ENCODE measurements at places on chromosomes 6 and 20.

DNA sequence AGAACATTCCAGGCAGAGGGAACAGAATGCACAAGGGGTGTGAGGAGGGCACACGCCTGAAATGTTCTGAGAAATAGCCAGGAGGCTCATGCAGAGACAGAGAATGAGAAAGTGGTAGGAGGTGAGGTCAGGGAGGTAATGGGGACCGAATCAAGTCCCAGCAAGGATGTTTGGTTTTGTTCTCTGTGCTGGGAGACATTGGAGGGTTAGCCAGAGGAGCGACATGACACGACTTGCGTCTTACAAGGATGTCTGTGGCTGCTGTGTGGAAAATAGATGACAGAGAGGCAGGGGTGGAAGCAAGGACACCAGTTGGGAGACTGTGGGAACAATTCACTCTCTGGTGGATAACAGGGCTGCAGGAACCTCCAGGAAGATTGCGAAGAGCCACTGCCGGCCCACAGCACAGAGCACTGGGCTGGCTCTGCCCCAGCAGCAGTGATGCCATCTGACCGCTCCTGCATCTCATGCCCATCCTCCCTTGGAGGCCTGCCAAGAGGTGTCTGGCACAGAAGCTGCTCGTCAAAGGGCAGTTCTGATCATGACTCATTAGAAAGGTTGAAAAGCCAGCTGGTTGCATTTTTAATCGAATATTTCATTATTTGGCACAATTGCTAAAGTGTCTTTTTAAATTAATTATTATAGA lies 57.7 kb upstream of the CD83 start:
- DNase-seq, result no peak

DNA sequence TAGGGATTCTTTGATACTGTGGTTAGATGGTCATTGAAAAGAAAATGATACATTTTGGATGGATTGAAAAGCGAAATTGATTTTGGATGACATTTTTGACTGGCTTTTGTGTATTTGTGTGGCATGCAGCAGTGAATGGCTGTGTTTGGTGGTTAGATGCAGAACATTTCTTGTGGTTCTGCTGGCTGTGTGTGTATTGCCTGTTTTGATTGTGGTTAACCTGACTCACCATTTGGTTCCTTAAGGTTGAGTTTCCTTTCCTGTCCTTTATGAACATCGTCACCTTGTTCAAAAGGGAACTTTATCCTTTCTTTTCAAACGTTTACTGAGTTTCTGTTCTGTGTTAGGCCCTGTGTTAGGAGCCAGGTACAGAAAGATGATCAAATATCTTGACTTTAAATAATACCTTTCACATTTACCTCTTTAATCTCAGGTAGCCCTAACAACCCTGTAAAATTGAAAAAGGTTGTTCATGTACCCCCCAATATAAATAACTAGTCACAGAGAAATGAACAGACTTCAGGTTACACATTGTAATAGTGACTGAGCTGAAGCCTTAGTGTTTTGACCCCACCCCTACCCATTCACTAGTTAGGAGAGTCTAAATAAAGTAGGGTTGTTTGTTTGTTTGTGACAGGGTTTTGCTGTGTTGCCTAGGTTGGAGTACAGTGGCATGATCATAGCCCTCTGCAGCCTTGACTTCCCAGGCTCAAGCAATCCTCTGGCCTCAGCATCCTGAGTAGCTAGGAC lies 23.8 kb downstream of the ANKS1A start:
- peak; percentile 80 for DNase-seq

- DNase-seq, result no peak
Observed at GRCh38 chr6:6908121-6908520, 199.6 kb upstream of the RREB1 start.

- DNase-seq, result no peak
Observed at GRCh38 chr20:33079259-33079658, at the start of gene BPIFB4. Gene BPIFB4, plus strand, starts transcription at chr20:33079643. Its CDS starts 1,884 bp downstream, at chr20:33081527.

DNA sequence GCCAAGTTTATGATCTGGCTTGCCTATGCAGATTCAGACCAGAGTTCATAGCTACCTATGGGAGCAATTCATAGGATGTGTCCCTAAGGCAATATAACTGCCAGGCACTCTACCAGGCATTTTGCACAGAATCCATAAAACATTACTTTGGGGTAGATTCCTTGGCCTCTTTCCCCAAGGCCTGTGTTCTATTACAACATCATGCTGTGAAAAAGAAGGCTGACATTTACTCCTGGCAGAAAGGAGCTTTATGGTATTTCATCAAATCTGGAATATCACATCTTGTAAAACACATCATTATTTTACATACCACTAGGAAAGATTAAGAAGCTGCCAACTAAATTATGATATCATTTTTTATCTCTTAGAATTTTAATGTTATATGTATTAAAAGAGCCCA lies 287.0 kb upstream of the MARCKS start:
- no peak for DNase-seq

DNA sequence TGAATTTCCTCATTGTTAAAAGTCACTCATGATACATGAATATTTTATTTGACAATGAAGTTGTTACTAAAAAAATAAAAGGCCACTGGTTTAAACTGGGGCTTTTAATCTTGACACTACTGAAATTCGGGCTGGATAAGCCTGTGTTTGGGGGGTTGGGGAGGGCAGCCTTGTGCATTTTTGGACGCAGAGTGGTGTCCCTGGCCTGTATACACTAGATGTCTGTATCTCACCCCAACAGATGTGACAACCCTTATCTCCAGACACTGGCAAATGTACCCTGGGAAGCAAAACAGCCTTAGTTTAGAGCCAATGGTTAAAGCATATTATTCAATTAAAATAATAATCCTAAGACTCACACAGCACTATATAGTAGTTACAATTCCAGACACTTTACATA lies 24.8 kb downstream of the MAN1A1 start:
- DNase-seq, result no peak

DNA sequence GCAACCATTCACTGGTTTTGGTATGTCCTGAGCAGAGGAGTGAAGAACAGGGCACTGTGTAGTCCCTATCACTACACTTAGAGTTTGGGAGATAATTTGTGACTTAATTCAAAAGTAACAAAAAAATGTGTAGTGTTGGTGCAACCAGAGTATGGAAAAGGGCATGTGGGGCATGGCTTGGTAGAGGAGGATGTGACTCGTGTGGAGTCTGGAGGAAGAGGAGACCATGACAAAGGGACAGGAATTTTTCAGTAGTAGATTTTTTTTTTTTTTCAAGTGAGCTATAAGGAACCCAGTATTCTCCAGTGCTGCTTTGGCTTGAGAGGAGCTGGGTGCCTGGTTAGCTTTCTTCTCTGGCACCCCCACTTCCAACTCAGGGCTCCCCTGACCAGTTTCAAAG lies 5.1 kb downstream of the MTRES1 start:
- DNase-seq, result peak; percentile 11

DNA sequence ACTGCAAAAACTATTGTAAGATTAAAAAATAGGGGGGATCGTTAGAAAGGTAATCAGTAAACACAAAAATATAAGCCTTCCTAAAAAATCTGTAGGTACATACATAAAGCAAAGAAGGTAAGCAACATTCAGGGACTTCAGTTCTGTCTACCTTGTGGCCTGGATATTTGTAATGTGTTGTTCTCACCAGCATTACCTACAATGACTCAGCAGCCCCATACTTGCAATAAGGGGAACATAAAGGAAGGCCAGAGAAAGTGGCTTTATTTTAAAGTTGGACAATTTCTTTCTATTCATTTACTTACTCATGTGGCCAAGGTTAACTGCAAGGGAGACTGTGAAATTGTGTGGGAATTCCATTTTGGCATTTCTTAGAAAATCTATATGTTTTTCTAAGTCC lies 277.2 kb upstream of the PREP start:
- no peak for DNase-seq

- peak; percentile 85 for DNase-seq
Observed at GRCh38 chr6:14037402-14038277, 79.9 kb upstream of the CD83 start.

DNA sequence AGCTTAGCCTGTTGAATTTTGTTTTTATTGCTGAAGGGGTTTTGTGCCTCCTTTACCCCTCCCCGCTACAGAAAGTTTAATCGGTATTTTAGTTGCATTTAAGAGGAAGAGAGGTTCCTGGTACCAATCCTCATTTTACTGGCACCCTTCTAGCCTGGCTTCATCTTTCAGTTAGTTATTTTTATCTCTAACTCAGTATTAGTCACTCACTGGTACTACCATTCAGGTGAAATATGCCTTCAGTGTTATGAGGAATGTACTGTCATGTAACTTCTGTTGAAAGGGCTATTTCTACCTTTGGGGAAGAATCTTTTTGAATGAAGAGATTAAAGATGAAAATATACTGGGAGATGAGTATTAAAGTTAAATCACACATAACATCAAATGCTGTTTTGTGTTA lies 211.8 kb downstream of the CDKAL1 start:
- DNase-seq, result no peak

DNA sequence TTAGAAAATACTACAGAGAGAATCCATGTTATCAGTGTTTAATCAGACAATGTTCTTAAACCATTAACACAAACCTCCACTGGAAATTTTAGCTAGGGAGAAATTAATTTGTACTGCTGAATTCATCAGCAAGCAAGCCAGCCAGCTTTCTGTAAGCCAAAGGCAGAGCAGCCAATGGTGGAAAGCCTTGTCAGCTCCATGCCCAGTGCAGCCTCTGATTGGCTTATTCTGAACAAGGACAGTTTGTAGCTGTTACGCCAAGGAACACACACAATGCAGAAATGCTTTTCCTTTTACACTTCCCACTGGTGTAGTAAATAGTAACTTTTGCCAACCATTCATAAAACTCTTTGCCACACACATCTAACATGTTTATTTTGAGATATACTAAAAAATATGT lies 265.0 kb downstream of the TENT5A start:
- DNase-seq, result peak; percentile 70

- DNase-seq, result no peak
Observed at GRCh38 chr6:109713097-109713496, 22.0 kb downstream of the FIG4 start.

- peak; percentile 60 for DNase-seq
Observed at GRCh38 chr6:27986928-27987725, 30.1 kb downstream of the OR2B6 start.

GRCh38 chr6:47669684-47670513 lies 28.5 kb upstream of the ADGRF4 start:
- peak; percentile 5 for DNase-seq

GRCh38 chr6:168027521-168027920 lies 30.1 kb downstream of the KIF25 start:
- no peak for DNase-seq

DNA sequence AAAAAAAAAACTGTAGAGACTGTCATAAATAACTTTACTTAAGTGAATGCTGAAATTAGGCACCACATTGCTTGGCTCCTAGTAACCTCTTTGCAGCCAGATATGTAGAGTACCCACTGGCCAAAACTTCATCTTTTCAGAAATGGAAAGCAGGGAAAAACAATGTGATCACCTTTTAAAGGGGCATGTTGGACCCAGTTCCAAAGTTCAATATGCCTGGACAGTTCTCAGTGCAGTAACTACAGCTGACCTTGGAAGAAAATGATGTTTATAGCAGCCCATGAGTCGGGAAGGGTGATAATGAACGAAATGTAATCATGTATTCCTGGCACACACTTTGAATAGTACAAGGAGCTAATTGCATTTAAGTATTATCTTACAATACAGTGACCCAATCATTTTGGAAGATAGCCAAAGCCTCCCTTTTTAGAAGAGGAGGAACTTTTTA lies 93.6 kb upstream of the TAB2 start:
- DNase-seq, result no peak

DNA sequence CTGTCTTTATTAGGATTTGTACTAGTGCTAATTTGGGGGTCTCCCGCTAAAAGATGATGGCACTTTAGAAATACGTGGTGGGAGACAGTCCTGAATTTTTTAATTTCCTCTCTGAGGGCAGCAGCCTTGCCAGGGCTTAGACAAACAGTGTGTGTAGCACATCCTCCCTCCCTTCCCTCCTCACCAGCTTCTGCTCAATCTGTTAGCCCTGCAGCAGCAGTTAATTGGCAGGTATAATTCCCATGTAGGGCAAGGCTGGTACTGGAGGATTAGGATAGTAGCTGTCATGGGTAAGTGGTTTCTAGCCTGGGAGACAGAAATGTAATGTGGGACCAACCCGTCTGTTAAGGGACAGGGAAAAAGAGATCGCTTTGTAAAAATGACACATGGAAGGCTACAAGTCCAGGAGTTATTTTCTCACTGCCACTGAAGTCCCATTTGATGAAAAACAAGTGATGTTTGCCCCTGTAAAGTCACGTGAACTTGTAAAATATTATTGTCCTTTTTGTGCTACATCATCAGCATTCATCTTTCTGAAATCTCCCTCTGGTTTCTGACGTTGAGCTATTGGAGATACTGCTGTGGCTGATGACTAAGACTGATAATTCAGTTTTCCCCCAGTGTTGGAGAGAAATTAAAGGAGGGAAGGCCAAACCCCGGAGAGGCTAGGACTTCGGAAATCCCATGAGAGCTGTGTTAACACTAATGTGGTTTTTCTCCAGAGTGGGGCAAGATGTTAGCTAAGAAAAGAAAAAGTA lies 40.6 kb downstream of the CTNNBL1 start:
- no peak for DNase-seq

DNA sequence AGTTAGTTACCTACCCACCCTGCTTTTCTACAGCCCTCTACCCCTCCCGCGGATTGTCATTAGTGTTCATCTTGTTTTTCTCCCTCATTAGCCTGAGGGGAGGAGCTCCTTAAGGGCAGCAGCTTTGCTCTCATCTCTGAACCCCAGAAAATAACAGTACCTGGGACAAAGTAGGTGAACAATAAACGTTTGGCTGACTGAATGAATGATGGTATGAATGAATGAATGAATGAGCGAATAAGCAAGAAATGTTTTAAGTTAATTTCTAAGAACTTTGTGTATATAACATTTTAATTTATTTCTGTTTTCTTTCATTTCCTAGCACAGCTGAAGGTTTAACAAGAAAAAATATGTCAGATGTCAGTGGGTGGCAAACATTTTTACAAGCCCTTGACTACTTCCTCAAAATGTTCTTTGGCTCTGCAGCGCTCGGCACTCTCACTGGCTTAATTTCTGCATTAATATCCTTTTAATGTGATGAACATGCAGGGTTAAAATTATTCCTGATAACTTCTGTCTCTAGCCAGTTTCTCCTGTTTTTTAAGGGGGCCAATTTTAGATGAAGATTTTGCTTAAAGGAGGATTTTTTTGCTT lies 50.1 kb downstream of the SLC9A8 start:
- no peak for DNase-seq

- DNase-seq, result no peak
Observed at GRCh38 chr20:38143238-38143645, 21.8 kb downstream of the TGM2 start.

DNA sequence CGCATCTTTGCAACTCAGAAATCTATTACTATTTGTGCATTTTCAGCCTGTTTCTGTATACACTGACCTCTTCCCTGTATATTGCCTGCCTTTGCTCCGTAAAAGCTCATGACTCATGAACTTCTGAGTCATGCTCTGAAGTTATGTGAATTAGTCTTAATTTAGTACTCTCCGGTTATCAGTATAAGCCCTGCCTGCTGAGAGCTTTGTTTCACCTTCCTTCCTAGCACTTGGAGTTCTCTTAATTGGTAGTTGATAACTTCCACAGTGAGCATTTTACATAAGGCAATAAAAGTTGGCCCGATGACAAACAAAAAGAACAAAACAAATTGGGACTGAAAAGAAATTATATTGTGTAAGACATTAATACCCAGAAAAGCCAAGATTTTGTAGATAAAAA lies 231.4 kb downstream of the GJA1 start:
- peak; percentile 88 for DNase-seq
